Umbilical cord (tissue), 2 donors: ENCODE measurements at places on chromosomes 2 and 18. TPM values are rescaled to one million over a fixed set of nuclear protein-coding genes. Genes with fewer than 3 reads are reported as not detected.

DNA sequence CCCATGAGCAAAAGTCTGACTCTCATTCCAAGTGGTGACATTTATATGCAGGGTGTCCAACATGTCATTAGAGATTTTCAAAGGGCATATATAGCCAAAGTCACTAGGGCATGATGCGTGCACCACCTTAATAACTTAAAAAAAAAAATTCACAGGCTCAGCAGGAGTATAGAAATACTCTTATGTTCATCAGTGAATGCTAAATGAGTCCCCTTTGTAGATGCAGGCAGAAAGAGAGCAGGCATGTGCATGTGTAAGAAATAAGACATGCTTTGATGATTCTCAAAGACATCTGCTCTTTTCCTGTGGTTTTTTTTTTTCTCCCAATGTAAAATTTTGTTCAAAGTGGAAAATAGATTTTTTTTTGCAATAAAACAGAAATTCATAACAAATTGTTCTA, 112.3 kb upstream of the AQP4 start:
- no peak for DNase-seq

GRCh38 chr18:9029131-9029530, 73.4 kb upstream of the NDUFV2 start:
- no peak for DNase-seq

GRCh38 chr2:96866586-96866985, 3.3 kb downstream of the SEMA4C start:
- DNase-seq: no peak

DNA sequence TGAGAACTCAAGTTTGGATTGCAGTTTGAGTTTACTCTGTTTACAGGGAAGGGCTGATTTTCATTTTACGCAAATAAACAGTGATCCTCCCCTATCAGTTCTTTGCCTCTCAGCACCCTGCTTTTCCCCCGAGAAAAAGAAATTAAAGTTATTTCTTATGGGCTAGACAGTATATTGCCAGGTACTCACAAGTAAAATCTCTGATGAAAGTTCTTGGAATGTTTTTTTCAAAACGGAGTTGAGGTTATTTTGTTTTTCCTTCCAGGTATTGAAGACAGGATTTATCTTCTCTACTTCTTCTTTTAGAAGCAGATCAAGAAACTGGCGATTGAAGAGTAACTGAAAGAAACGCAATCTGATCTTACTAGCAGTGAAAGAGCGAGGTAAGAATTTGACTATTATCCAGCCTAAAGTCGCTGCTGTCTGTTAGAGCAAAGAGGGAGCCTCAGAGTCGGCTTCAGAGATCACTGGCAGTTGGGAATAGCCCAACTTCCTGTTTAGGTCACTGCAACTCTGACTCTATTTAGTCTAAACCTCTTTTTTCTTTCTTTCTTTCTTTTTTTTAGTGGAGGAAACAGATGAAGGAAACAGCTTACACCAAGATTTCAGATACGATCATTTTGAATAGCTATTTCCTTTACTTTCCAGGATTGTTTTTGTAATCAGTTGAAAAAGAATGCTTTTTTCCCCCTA, at the start of gene TFPI:
TSS of gene TFPI (minus strand) at position 425 of the 693 bp plus-strand sequence. CDS start 50,667 bp downstream, outside the sequence.
- DNase-seq: peak; percentile 86

- DNase-seq: no peak
Observed at GRCh38 chr2:241070361-241070760, 31.7 kb downstream of the MTERF4 start.

DNA sequence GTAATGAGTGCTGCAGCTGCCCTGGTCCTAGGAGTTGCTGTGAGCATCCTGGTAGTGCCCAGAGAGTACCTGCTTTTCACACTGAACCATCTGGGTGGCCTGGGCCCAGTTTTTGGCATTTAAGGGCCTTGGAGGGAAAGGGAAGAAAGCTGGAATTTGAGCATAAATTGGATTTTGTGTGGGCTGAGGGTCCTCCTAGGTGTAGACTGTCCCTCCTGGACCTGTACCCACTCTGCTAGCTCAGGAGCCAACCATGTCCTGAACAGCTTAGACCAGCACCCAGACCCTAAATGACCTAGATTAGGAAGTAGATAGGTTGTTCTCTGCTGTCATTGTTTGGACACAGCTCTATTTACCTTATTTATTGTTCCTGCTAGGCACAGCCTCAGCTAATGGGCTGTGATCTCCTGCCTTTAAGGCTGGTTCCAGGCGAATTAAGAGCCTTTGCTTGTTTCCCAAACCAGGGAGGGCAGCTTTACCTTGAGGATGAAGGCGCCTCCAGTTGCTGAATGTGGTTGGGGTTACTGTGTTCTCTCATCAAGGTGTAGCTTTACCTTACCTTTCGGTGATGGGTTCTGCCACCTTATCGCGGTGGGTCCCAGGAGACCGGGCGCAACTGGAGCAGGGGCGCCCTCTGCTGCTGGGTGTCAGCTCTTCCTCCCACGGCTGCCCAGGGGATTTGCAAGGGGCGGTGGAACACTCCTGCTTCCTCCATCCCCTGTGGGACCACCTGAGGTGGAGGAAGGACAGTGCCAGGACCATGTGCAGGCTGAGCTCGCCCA, 34.4 kb downstream of the ITGA6 start:
- DNase-seq: peak; percentile 41

GRCh38 chr2:36441816-36442215, 86.2 kb downstream of the CRIM1 start:
- DNase-seq: no peak

DNA sequence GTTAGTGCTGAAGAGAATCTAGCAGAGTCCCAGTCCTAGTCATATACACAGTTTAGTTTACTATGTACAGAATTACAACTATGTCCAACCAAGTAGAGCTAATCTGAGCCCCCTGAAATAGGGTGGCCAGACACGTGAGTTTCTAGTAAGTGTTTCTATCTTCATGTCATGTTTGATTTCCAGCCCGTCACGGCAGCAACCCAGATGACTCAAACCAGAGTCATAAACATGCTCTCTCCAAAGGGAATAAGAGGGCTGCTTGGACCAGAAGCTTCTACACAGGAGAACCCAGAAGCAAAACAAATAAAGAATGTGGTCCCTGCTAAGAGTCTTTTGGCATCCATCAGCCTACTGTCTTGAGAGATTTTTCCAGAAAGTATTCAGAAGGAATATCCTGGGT, 64.9 kb upstream of the WIPF1 start:
- peak; percentile 28 for DNase-seq

DNA sequence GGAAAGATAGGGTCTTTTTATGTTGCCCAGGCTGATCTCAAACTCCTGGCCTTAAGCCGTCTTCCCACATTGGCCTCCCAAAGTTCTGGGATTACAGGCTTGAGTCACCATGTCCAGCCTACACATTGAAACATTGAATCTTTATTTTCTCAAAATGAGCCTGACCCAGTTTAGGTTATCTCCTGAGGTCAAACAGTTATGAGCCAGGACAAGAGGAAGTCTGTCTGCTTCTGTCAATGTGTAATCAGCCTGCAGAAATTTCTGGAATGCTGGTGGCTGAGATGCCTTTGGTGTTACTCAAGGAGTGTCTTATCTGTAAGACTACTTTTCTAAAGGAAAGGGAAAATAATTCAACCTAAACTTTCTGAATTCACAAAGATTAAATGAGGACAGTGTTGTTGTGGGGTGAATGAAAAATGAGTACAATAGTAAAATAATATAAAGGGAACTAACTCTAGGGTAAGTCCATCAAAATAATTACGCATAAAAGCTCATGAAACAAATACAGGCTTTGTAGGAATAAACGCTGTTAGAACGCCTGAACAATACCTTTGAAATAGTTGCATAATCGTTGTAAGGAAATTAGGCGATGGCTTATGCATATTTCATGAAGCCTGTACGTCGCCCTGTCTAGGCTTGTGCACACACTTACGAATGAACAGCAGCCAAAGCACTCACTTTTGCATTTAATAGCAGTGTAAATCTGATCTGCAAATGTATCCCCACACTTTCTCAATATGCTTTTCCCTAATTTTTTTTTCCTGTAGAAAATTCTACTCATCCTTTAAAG, 260.8 kb downstream of the RDH14 start:
- DNase-seq: peak; percentile 85

GRCh38 chr2:160747501-160748170, 254.0 kb upstream of the RBMS1 start:
- peak; percentile 6 for DNase-seq

Gene SEMA4F
- 26.5 TPM for total RNA-seq

GRCh38 chr2:168194784-168195522, 52.4 kb downstream of the STK39 start:
- DNase-seq: no peak

Gene TBR1
- total RNA-seq: 4.3 TPM

- DNase-seq: peak; percentile 89
Observed at GRCh38 chr2:143034292-143035074, 94.7 kb upstream of the ARHGAP15 start.

GRCh38 chr2:236698016-236698627, 128.5 kb downstream of the ACKR3 start:
- DNase-seq: no peak

GRCh38 chr2:96760986-96761832, 507 bp downstream of the CNNM4 start:
- DNase-seq: no peak

Gene CCDC68
- total RNA-seq: 7.0 TPM

Gene ME2
- total RNA-seq: 52.0 TPM

Gene UGT1A4
- not detected for total RNA-seq

Gene DYNAP
- total RNA-seq: 7.0 TPM

GRCh38 chr2:156356014-156356754, 23.7 kb upstream of the NR4A2 start:
- no peak for DNase-seq

DNA sequence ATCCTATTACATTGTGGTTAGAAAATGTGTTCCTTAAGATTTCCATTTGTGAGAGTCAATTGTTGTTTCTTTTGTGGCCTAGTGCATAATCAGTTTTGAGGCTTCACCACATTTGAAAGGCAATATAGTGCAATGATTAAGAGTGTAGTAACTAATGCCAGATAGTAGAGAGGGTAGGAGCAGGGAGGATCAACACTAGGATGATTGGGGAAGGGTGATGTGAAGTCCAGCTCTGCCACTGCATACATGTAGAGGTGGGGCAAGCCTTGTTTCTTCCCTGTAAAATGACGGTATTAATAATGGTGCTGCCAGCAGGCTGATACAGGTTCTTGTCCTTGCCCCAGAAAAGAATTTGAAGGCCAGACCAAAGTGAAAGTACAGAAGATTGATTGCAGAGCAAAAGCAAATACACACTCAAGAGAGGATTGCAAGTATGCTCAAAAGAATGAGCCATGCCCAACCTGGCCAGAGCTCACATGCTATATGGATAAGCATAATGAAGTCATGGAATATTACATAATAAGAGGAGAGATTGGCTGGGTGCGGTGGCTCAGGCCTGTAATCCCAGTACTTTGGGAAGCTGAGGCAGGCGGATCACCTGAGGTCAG, 8.0 kb downstream of the SP100 start:
- no peak for DNase-seq

GRCh38 chr18:55239740-55240139, 280.5 kb upstream of the CCDC68 start:
- DNase-seq: no peak
